Effector memory CD8-positive, alpha-beta T cell (primary cell): ENCODE measurements at places on chromosomes 1 and 21.

DNA sequence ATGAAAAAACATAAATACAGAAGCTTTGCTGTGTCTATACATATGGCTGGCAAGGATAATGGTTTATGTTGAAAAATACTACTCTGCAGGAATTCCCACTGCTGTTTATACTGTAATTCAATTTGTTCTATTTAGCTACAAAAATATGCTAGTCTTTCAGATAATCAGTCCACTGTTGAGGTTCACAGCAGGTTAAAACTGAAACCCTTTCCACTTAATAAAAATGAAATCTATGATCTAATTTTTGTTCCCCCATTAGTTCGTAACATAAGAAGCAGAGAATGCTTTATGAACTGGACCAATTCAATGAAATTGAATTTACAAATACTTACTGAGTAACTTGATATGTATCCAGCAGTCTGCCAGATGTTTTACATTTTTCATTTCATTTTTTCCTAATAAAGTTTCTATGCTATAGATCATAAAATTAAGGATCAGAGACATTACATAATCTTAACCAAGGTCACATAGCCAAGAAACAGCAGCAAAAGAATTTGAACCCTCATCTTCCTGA, 360.1 kb upstream of the BEND5 start:
- no peak for DNase-seq

DNA sequence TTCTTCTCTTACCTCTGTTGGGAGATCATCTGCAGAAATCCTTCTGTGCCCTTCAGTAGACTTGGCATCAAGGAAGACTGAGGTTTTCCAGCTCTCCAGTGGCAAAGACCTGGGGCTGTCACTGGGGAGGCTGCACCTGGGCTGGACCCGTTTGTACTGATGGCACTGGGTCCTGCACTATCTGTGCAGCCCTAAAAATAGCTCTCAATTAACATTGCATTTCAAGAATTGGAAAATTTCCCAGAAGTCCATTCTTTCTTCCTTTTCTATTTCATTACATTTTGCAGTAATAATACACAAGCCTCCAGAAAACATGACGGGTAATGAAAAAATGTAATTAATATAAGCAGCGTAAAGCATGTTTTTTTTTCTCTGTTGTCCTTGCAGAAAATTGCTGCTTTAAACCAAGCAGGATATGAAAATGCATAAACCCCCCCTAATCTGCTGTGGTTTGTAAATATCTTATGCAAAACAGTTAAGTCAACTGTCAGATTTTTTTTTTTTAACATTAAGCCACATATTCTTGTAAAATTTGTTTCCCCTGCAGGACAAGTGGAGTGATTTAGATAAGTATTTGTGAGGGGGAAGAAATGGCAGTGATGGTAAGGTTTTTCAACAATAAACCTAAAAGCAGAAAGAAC, 64.9 kb downstream of the LMO4 start:
- no peak for DNase-seq

DNA sequence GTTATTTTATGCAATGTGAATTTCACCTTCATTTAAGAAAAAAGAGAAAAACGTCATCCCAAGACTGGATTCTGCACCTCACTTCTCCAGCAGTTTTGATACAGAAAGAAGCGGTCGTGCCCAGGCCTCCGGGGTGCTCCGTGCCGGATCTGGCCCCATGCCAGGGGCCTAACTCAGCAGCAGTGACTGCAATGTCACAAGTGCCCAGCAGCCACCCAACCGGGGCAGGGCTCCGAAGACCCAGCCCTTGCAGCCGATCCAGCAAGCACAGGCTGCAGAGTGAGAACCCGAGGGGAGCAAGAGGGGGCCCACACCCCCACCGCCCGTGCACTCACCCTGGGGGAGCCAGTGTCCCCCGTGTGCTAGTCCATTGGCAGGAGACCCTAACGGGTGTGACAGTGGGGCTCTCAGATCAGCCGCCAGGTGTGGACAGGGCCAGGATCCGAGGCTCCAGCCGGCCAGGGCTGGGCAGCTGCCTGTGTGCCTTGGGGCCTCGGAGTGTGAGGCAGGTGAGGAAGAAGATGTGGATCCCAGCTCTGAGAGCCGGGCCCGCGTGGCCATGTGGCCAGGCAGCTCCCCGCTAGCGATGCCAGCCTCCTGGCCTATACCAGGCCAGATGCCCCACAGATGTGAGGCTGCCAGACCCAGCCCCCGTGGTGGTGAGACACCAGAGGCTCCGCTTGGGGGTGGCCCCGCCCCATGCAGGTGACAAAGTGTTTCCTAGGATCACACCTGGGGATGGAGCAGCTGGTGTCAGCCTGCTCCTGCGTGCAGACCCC, 60.6 kb downstream of the MEGF6 start:
- no peak for DNase-seq

- DNase-seq, result no peak
Observed at GRCh38 chr1:61580417-61580816, 144.5 kb downstream of the TM2D1 start.

GRCh38 chr1:110348050-110348449, 8.9 kb downstream of the RBM15 start:
- no peak for DNase-seq

GRCh38 chr1:228768355-228769000, 33.2 kb downstream of the RHOU start:
- DNase-seq, result no peak

DNA sequence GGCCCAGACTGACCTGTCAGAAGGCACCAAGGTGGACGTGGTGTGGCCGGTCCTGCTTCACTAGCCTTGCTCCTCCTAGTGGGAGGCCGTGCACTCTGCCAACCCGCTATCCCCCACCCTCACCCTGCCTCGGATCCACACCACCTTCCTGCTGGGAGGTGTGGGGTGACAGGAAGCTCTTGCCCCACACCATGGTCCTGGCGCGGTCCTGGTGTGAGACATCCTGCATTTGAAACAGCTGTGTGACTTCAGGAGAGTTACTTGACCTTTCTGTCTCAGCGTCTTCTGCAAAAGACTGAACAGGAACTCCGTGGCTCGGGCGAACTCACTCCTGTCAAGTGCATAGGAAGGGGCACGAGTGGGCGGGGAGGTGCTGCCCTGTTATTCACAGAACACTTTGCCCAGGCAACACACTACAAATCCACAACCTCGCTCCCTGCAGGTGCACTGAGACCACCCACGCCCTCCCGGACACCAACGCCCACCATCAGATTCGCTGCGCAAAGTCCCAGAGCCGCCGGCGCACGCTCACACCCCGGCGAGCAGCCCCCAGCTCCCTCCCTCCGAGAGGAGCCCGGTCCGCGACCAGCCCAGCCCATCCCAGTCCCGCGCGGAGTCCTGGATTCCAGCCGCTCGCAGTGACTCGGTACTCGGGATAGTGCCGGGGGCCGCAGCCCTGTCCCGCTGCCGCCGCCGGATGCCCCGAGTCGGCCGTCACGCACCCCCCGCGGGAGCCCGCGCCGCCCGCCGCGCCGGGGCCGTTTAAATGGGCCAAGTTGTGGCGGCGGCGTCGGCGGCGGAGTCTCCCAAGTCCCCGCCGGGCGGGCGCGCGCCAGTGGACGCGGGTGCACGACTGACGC, at the start of gene SAMD11:
Gene SAMD11 (plus strand): TSS at position 793 of the 860 bp plus-strand sequence. CDS start 509 bp downstream, outside the sequence.
- peak; percentile 75 for DNase-seq

DNA sequence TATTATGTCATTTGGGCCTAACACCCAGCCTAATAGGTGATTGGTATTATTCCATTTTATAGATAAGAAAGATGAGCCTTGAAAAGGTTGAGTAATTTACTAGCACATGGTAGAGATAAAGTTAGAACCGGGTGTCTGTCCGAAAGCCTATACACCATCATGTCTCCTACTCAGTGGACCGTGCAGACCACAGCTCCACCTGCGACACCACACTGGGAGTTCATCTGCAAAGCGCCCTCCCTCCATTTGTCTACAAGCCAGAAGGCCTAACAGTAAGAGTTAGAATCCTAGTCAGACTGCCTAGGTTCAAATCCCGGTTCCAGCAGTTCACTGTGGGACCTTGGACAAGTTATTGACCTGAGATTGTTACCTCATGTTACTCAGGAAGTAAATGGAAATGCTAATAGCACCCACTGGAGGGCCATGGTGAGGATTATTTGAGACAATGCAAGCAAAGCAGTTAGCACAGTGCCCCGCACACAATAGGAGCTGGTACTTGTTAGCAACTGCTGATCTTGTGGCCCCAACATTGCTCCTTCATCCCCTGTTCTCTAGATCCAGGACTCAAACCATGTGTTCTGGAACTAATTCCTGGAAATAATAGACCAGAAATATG, 20.5 kb downstream of the ARMH1 start:
- DNase-seq, result no peak

DNA sequence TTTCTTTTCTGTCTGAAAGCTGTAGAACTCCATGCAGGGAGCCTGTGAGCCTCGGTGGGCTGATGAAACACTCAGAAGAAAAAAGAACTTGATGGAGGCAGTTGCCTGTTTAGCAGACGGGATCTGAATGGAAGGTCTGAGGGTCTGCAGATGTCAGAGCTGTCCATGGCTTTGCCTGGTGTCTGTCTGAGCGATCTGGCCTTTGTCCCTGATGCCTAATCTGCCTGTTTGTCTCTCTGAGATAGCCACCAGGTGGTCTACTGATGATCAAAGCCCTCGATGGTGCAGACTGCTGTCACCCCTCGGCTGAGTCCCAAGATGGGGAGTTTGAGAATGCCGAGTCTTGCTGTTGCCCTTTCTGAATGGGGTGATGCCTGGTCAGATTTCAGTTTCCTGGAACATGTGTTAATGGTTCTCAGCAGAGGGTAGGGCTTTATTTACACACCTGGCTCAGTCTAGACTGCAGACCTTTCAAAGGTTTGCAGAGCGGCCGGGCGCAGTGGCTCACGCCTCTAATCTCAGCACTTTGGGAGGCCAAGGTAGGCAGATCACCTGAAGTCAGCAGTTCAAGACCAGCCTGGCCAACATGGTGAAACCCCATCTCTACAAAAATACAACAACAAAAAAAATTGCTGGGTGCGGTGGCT, 90.4 kb downstream of the KIF26B start:
- DNase-seq, result no peak

- DNase-seq, result no peak
Observed at GRCh38 chr1:226082959-226083301, 20.4 kb downstream of the H3-3A start.

DNA sequence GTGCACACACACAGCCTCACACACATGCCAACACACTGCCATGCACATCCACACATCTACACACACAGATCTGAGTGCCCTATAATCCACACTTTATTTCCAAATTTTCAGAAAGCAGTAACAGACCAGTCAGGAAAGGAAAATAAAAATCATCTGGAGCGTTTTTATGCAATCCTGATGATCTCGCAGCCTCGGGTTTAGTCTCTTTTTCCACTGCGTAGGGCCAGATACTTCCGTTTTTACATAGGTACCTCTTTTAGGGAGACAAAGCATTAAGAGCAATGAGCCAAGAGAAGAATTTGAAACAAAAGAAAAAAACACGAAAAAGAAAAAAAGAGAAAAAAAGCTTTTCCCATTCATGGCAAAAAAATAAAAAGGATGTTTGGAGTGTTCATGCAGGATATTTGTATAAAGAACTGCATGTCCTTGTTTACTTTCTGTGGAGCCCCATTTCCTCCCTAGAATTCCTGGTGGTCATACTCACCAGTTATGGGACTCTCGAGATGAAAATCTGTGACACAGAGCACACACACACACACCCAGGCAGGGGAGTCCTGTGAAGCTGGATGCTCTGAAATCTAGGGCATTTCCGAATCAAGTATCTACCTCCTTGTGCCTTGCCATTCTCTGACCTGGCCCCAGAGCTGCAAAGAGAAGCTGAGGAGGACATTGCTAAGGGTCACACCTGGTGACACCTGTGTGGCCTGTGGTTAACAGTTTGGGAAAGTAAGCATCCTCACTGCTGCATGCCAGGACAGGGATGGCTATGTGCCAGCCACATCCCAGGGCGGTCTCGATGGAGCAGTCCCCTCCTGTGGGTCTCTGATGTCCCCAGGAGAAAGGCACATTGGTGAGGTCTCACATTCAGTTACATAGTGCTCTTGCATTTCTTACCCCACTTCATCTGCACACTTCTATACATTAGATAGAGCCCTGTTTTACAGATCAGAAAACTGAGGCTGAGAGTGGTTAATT, 83.6 kb downstream of the RUNX1 start:
- DNase-seq, result no peak

DNA sequence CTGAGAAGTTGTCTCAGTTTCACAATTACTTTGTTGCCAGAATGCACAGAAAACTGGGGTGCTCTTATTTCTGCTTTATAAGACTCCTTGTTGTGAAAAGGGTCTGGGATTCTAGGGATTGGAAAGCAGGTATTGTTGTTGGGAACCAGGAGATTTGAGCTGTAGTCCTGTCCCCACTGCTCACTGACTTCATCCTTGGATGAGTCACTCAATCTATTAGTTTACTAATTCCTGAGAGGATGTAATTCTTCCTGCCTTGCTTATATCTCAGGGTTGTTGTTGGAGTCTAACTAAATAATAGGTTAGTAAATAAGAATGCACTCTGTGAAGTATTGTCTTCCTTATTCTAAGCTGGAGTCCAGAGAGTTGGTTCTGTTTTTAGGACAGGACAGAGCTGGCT, 172.5 kb upstream of the GALNT2 start:
- DNase-seq, result no peak

DNA sequence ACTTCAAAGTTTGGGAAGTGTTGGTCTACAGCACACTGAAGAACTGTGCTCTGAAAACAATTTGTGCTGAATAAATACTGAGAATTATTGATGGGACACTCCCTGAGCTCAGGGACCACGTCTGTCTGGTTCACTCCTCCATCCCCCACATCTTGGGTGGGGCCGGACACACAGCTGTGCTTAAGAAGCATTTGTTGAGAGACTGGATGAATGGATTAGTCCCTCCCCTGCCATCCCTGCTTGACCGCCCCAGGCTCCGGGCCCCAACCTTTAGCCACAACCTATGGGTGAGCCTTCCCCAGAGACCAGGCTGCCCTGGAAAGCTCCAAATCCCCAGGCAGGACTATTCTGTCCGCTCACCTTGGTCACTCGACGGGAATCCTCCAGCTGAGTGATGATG, 7.5 kb downstream of the TRIM63 start:
- no peak for DNase-seq

- no peak for DNase-seq
Observed at GRCh38 chr21:33854604-33855003, 61.0 kb downstream of the ATP5PO start.

DNA sequence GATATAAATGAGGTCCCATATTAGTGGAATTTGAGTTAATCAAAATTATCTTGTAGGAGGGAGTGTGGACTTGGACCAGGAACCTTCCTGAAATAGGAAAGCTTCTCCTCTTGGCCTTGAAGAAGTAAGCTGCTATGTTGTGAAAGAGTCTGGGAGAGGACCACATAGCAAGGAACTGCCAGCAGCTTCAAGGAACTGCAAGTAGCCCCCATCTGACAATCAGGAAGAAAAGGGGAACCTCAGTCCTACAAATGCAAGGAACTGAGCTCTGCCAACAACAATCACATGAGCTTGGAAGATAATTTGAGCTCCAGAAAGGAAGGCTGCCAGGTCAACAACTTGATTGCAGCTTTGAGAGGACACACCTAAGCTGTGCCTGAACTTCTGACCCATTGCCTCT, 8.2 kb upstream of the PRMT6 start:
- DNase-seq, result no peak

- no peak for DNase-seq
Observed at GRCh38 chr1:57512386-57512785, 88.5 kb upstream of the DAB1 start.
